ENCODE measurements at places on chromosomes 7 and 10.

GRCh38 chr10:111087331-111087756 lies 10.5 kb downstream of the ADRA2A start:
- no peak for DNase-seq

- peak; percentile 20 for DNase-seq
Measured at GRCh38 chr10:49117376-49118070, 2.2 kb upstream of the VSTM4 start.

GRCh38 chr10:71447676-71448075 lies 51.0 kb downstream of the CDH23 start:
- DNase-seq, result no peak

DNA sequence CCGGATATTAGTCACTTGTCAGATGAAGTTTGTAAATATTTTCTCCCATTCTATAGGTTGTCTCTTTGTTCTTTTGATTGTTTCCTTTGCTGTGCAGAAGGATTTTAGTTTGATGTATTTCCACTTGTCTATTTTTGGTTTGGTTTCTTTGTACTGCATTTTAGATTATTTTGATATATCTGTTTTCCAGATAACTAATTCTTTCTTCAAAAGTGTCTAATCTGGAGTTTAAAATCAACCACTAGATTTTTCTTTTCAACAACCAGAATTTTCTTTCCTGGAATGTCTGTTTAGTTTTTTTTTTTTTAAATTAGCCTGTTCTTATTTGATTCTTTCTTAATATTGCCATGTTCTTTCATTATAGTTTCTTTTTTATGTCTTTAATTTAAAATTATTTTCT lies 116.8 kb upstream of the INHBA start:
- no peak for DNase-seq

GRCh38 chr10:17980846-17981565 lies 29.3 kb downstream of the SLC39A12 start:
- no peak for DNase-seq
